ENCODE measurements at places on chromosomes 2 and 18. TPM values are rescaled to one million over a fixed set of nuclear protein-coding genes. Genes with fewer than 3 reads are reported as not detected.

Gene LYPD6B
- total RNA-seq = not detected

Gene SCG2
- not detected for total RNA-seq

Gene TAF4B
- 1.2 TPM for total RNA-seq

Gene RESP18
- total RNA-seq = not detected

Gene PRKAG3
- total RNA-seq = not detected

Gene LRRTM4
- not detected for total RNA-seq

Gene PXDN
- 248 TPM for total RNA-seq

Data from endothelial cell of umbilical vein (primary cell).